ENCODE measurements at places on chromosomes 16 and 17.

DNA sequence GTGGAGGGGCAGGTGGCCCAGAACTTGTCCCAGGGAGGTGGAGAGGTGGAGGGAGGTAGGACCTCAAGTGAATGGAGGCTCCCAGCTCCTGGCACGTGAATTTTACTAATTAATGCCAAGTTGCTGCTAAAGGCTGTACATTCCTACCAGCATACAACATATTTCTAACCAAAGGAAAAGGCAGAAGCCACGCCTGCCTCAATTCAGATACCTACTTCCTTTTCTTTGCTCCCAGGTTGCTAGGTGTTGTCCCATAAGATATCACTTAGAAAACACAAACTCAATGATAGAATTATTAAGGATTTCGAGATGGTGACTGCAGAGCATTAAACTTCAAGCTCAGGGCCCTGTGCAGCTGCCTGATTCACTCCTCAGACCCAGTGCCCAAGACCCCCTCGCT, 20.5 kb upstream of the SMPD3 start:
- no peak overlapping the region for H3K4me3 ChIP-seq
- H3K27ac ChIP-seq: no peak overlapping the region
- DNase-seq: no peak
- H3K27me3 ChIP-seq: no peaks in the 10 kb centered on the region
- H3K4me1 ChIP-seq: no peaks in the 10 kb centered on the region
- H3K36me3 ChIP-seq: no peaks in the 10 kb centered on the region

DNA sequence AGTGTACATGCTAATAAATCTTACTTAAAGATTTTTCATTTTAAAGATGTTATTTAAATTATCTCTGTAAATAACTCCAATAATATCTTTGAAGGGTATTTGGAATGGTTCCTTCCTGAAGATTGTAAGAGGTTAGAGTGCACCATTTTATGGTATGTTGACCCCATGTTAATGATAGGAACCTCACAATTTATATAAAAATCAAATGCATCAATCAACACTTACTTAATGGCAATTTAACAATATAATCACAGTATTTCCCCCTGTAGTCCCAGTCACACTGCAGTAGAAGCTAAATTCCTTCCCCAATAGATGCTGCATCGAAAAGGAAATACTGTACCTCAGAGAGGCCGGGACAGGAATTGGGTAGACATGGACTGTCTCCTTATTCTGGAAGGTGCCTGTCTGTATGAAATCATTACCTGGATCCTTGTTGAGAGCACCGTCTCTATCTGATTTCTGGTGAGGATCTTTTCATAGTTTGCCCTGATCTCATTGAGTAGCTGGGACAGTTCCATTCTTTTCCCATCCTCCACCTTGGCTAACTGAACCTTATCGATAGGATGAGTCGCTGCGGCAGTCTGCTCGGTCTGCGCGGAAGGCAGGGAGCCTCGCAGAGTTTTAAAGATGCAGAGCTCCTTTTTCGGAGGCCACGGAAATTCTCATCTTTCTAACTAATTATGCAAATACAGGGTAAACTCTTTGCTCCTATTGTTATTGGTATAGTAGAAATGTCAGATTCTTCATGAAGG, at the start of gene KRT222:
Gene KRT222 (minus strand): TSS at position 596 of the 752 bp plus-strand sequence. CDS start 78 bp downstream, at position 518.
- no peak for DNase-seq
- H3K27ac ChIP-seq: no peak within 1 kb of the TSS
- no peaks in the 10 kb centered on the region for H3K36me3 ChIP-seq
- no peaks in the 10 kb centered on the region for H3K27me3 ChIP-seq
- H3K4me3 ChIP-seq: no peak within 1 kb of the TSS

DNA sequence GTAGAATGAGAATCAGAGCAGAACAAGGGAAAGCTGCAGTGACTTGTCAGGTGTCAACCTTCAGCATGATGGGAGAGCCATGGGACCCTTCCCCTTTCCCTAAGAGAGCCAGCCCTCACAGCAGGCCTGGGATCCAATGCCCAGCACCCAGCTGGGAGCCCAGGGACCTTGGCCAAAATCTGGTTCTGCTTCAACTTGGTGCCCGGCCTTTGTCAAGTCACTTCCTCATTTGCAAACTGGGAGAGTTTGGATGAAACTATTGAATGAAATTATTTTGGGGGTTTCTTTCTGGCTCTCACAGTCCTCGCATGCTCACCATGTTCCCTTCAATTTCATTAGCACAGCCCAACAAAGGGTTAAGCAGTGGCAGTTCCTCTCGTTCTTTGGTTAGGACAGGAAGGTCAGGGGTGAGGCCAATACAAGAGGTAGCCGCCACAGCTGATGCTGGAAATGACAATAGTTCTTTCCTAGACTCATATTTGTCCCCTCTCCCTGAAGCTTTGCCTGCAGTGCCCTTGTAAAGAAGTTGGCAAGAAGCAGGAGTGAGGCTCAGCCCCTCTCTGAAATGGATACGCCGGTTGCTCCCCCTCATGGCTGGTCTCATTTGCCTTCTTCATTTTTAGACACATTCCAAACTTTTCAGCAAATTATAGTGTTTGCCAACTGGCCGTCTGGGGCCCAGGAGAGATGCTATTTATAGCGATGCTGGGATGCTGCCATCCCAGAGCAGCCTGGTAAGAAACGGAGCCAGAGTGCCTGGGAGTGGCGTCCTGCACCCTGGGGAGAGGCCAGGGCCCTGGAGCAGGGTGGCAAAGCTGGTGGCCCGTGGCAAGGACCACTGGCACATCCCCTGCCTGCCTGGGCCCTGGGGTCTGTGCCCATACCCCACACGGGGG, 34.5 kb upstream of the MEOX1 start:
- no peak overlapping the region for H3K27ac ChIP-seq
- DNase-seq: no peak
- peaks cover 18% of the 10 kb centered on the region for H3K4me1 ChIP-seq
- no peak overlapping the region for H3K4me3 ChIP-seq
- no peaks in the 10 kb centered on the region for H3K36me3 ChIP-seq
- H3K27me3 ChIP-seq: no peaks in the 10 kb centered on the region

DNA sequence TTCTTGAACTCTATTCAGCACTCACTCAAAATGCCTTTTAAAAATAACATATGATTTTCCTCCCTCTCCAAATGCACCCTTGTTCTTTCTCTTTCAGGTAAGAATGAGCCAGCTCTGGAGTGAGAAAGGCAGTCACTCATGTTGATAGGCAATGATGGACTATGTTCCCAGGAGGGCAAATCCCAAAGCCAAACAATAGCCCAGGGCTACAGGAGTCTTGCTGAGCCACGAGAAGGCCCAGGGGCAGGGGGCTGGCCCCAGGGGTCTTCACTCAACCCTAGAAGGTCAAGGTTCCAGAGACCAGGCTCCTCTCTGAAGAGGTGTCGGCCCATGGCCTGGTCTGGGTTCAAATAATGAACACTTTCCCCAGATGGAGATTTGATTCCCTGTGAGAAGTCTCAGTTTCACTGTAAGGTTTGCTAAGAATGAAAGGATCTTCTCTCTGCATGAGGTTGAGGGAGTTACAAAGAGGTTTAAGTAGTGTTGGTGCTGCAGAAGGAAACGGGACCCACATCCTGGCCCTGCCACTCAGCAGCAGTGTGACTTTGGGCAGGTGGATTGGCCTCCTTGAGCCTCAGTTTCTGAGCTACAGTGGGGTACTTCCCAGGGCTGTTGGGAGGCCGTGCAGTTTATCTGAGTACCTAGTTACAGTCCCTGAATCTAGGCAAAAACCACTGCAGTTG, 49.0 kb downstream of the RTN4RL1 start:
- H3K4me1 ChIP-seq: peaks cover 9% of the 10 kb centered on the region
- no peak for DNase-seq
- H3K27me3 ChIP-seq: peaks cover 15% of the 10 kb centered on the region
- H3K27ac ChIP-seq: no peak overlapping the region
- no peaks in the 10 kb centered on the region for H3K36me3 ChIP-seq

DNA sequence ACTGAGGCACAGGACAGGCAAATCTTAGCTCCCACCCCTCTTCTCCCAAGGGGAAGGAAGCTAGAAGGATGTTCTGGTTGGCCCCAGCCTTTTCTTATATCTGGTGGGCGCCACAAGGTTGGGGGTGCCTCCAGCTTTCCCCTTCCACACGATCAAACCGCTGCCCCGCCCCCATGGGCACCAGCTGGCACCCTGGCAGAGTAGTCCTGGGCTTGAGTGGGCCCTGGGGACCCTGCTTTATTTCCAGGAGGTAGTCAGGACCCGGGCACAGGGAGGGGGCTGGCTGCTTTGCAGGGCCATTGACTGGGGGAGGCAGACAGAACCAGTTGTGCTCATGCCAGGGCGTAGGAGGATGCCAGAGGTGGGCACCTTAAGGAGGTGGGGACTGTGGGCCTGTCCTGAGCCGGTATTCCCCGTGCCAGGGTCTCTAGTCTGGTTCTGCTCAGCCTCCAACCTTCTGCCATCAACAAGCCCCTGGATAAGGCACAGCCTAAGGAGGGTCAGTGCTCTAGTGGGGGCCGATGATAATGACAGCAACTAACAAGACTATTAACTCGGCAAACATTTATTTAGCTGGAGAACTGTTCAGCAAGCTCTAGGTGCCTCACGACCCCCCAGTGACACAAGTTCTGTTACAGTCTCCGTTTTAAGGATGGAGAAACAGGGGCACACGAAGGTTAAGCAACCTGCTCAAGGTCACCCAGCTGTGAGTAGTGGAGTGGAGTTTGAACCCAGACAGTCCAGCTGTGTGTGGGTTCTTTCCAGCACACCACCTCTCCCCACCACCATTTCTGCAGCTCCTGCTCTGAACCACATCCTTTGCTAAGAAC, 7.6 kb upstream of the PPP1R1B start:
- DNase-seq: no peak
- peak overlapping the region; percentile 43 for H3K4me3 ChIP-seq
- H3K4me1 ChIP-seq: peaks cover 4% of the 10 kb centered on the region
- peaks cover 10% of the 10 kb centered on the region for H3K27me3 ChIP-seq

DNA sequence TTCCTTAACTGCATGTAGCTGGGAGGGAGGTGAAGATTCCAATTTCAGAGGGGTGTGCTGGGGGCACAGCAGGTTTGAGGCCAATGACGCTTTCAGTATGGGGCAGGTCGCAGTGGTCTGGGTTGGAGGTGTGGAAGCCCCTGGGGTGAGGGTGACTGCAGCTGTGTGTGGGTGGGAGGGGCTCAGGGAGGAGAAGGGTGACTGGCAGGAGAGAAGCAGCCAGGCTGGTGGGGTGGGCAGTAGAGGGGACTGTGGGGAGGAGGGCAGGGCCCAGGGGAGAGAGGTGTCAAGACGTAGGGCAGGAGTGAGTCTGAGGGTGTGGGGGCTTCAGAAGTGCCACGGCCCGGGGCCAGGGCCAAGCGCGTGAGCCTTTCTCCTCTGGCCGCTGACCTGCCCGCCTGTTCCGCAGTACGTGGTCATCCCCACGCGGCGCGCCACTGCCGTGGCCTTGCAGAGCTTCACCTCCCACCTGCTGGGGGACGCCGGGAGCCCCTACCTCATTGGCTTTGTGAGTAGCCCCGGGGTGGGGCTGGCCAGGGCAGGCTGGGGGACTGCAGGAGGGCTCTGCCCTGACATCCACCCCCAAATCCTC, 19.4 kb downstream of the MYBBP1A start:
- no peaks in the 10 kb centered on the region for H3K27me3 ChIP-seq
- peaks cover 15% of the 10 kb centered on the region for H3K36me3 ChIP-seq
- H3K27ac ChIP-seq: no peak overlapping the region
- H3K4me3 ChIP-seq: no peak overlapping the region

DNA sequence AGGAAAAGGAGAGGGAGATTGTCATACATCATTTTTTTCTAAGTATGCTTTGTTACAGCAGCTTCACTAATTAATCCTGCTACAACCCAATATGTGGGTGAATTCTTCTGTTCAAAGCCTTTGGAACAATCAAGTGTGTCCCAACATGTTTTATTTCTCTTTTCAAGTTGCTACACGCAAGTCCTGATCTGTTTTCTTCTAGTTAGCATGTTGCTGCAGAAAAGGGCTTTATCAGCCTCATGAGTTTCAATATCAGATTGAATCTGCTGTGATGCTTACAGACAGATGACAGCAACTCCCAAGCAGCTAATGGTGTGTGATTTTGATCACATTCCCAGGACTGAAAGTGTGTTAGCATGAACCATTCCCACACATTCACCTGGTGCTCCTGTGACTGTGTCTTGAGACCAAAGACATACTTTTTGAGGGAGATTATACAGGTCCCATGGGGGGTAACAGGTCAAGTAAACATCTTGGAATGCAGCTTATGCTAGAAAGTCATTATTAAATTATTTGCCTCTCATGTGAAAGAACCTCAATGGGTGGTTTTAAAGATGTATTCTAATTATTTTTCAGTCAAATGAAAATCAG, 96.9 kb upstream of the KCNJ16 start:
- H3K36me3 ChIP-seq: no peaks in the 10 kb centered on the region
- no peak for DNase-seq
- H3K4me3 ChIP-seq: no peak overlapping the region
- no peaks in the 10 kb centered on the region for H3K4me1 ChIP-seq
- no peaks in the 10 kb centered on the region for H3K27me3 ChIP-seq

DNA sequence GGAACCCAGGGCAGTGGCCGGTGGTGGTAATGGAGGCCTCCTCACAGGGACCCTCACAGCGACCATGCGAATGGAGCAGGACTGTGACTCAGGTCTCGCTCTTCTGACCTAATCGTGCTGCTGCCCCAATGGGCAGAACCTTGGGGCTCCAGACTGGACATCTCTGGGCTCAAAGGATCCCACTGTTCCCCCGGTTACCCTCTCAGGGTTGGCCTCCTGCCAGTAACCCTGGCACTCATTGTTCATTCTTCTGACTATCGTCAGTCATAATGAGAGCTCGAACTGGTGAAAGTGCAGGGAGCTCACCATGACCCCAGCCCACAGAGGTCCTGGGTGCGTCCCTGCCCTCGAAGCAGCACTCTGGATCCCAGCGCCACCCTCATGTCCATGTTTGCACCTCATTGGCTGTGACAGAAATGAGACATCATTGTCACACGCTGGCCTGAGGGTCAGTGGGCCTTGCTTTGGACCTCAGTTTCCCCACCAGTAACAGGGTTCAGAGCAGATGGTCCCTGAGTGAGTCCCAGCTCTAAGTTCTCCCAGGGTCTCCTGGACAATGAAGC, 4.0 kb upstream of the NPRL3 start:
- peaks cover 3% of the 10 kb centered on the region for H3K27me3 ChIP-seq
- no peaks in the 10 kb centered on the region for H3K36me3 ChIP-seq
- DNase-seq: no peak
- peaks cover 7% of the 10 kb centered on the region for H3K4me1 ChIP-seq

GRCh38 chr16:1158456-1159324, 5.8 kb downstream of the CACNA1H start:
- H3K27me3 ChIP-seq: no peaks in the 10 kb centered on the region
- H3K36me3 ChIP-seq: no peaks in the 10 kb centered on the region
- H3K4me3 ChIP-seq: no peak overlapping the region
- DNase-seq: no peak
- H3K4me1 ChIP-seq: peaks cover 15% of the 10 kb centered on the region
- no peak overlapping the region for H3K27ac ChIP-seq

- H3K27ac ChIP-seq: no peak overlapping the region
- H3K36me3 ChIP-seq: no peaks in the 10 kb centered on the region
- no peak for DNase-seq
- peaks cover 3% of the 10 kb centered on the region for H3K27me3 ChIP-seq
- peaks cover 28% of the 10 kb centered on the region for H3K4me1 ChIP-seq
- no peak overlapping the region for H3K4me3 ChIP-seq
Observed at GRCh38 chr17:57091186-57091618, 6.2 kb downstream of the AKAP1 start.

All from neuronal stem cell (in vitro differentiated cells).